ENCODE measurements at places on chromosomes 11 and 22.

DNA sequence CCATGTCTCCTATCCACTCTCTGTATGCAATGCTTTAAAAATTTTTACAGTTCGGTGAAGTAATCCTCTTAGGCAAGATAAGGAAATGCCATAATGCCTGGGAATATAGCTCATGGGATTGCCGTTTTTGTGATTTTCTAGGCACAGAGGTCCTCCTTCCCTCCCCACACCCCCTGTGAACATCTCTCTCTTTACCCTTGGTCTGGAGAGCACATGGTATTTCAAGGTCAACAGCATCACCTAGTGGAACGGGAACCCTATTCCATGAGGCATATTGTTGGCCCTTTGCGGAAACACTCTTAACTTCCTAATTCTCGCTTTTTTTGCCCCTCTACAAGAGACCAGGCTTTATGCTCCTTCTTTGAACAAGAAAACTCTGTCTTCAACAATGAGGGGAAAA lies 8.8 kb downstream of the NXPE4 start:
- DNase-seq: no peak

DNA sequence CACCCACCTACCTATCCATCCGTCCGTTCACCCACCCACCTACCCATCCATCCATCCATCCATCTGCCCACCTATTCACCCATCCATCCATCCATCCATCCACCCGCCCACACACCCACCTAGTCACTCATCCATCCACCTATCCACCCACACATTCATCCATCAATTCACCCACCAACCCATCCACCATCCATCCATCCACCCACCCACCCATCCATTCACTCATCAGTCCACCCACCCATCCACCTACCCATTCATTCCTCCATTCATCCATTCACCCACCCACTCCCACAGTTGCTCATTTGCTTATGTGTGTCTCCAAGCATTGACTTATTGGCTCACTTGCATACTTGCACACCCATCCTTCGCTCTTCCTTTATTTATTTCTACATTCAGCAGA lies 50.1 kb downstream of the MYO7A start:
- no peak for DNase-seq

GRCh38 chr11:119422809-119423508 lies at the start of gene THY1:
TSS of gene THY1 (minus strand) at chr11:119423172. CDS start at chr11:119420905, 2,267 bp downstream.
- no peak for DNase-seq

DNA sequence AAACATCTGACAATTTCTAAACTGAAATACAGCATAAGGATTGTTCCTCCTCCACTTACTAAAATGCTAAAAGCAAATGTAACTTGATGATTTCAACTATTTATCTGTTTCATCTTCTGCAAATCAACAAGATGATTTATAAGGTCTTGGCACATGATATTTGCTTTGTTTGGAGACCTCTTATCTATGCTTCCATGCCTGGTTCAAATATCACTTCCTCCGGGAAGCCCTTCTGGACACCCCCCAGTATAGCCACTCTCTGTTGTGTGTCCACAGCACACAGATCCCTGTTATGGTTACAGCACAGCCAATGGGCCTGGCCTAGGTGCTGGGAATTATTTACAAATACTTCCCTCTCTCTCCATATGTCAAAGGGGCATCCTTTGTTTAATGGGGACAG lies 114.8 kb downstream of the C11orf58 start:
- no peak for DNase-seq

GRCh38 chr11:27020751-27021150 lies 19.9 kb upstream of the BBOX1 start:
- no peak for DNase-seq

DNA sequence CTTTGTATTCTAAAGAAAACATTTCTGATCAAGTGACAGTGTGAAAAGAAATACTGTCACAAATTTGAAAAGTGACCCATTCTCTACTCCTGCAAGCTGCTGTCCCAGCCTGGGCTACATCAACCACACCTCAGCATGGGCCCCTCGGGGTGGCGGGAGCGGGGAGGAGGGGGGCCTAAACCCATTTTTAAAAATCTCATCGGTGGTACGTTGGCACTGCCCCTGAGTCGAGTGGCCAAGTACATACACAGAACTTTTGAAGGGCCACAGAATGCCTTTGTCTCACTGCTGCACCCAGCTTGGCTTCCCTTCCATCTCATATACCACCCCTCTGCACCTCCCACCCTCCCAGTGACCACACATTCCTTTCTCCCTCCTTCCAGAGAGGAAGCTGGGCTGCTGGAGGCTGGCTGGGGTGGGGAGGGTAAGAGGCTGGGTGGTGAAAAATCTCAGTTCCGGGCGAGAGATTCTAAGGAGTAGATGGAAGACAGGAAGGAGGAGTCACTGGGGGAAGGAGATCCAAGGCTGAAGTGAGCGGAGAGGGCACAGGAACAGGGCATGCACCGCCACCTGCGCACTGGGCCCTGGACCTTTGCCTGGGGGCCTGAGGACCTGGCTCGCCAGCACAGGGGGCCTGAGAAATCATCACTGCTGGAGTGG lies 21.1 kb downstream of the FXYD6 start:
- no peak for DNase-seq

- DNase-seq: no peak
Measured at GRCh38 chr22:29032014-29032475, 29.6 kb downstream of the C22orf31 start.

DNA sequence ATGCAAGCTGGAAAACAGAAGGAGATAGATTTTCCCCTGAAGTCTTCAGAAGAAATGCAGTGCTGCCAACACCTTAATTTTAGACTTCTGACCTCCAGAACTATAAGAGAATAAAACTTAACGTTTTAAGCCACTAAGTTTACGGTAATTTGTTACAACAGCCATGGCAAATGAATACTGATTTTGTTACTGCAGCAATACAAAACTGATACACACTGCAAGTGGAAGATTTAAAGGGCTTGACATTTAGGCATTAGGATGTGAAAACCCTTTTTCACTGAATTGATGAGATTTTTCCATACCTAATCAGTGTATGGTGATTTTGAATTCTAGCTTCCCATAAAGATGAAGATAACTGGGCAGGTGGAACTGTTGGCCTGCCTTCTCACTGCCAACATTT lies 22.1 kb upstream of the LMO2 start:
- DNase-seq: no peak

- DNase-seq: no peak
Measured at GRCh38 chr11:2893935-2894334, 8.4 kb upstream of the CDKN1C start.

GRCh38 chr11:93348930-93349329 lies 18.4 kb downstream of the DEUP1 start:
- DNase-seq: no peak
